ENCODE measurements at places on chromosomes 2 and 18. TPM values are rescaled to one million over a fixed set of nuclear protein-coding genes. Genes with fewer than 3 reads are reported as not detected.

C2orf78 gene
- total RNA-seq = not detected

GRCh38 chr2:212975333-212975732 lies 176.1 kb downstream of the IKZF2 start:
- no peak for DNase-seq

DNA sequence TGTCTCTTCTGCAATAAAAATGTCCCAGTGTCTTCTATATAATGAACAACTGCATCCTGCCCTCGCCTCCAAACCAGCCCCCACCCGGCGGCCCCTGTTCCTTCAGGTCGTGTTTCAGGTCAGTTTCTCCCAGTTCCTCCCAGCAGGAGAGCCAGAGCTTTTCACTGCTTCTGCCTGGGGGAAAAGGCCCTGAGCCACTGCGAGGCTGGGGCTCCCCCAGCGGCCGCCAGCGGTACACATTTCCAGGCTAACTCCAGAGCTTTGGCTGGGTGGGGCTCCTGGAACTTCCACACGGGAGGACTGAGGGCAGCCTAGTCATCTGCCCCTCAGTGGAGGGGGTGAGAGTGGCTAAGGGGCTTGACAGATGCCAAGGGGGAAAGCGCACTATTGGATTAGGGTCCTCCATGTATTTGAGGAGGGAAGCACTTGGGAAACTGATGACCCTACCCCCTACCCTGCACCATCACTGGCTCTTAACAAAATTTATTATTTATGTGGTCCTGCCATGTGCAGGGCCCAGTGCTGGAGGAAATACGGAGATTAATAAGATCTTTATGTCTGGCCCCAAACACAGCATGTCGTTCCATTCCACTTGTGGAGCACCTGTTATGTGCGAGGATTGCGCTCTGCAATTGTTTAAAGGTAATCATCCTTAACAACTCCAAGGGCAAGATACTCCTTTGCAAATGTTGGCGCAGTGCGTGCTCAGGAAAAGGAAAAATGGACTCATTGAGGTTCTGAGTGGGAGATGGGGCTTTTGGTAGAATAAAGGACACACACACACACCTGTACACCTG lies 17.3 kb upstream of the CYS1 start:
- peak; percentile 63 for DNase-seq

DNA sequence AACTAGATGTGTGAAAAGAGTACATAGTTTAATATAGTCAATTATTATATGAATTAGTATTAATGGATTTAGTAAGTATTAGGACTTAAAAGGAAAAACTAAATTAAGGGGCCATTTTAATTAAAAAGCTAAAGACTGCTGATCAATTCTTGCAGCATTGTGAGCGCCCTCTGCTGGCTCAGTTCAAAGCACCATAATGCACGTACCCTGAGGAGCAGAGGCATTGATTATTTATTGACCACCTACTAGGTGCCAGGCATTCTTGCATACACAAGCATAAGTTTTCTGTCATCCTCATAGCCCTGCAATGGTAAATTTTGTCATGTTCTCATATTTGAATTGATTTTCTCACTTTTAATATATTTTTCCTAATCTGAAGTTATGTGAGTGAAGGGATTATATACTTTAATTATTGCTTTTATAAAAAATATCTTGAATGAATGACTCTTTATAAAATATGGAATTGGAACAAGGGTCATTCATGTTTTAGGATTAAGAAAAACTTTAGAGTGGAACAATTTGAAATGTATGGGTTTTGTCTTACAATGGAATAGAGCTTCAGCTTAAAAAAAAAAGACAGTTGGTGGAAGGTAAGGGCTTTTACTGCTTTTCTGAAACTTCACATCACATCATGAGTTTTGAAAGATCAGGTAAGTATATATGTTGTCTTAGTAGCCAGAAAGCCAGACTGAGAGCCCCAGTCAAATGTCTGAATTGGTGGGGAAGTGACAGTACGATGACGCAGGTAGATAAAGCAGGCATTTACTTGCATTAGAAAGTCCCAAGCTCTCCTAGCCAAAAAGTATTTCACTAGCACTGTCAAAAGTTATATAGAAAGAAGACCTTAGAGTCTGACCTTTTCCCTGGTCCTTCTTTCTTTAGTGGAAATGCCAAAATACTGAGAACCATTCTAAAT lies 9.7 kb downstream of the ITGA4 start:
- DNase-seq = peak; percentile 63

- DNase-seq = no peak
Measured at GRCh38 chr2:33086400-33087015, 139.8 kb downstream of the LTBP1 start.

DNA sequence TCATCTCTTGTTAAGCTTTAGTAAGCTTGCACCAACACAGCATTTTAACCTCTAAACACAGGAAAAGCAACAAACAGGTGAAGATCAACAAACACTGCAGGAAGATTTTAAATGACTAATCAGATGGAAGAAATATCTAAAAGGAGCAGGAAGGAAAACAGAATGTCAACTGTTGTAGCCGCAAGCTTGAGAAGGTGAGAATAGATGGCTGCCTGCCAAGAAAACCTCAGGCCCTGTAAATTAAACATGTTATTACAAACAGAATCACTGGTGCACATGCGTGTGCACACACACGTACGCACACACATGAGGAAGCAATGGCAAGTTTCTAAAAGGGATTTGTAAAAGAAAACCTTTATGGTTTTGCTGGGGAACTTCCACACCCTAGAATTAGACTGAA lies 257.8 kb upstream of the GALNT5 start:
- no peak for DNase-seq

NCKAP1 gene
- 107 TPM for total RNA-seq

DNA sequence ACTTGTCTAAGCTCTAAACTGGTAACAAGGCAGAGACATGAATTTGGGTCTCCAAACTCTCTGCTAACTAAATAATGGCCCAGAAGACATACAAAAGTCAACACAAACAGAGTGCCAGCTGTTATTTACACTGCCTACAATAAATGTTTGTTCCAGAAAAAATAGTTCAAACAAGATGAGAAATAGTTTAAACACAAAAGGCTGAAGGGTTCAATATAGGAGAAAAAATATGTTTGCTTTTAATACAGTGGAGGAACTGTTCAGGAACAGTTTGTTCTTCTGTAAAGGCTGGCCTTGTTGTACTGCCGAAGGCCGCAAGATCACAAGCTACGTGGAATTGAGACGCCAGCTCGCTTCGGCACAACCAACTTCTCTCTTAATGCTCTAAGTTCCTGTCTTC lies 74.6 kb downstream of the AFF3 start:
- no peak for DNase-seq

DNA sequence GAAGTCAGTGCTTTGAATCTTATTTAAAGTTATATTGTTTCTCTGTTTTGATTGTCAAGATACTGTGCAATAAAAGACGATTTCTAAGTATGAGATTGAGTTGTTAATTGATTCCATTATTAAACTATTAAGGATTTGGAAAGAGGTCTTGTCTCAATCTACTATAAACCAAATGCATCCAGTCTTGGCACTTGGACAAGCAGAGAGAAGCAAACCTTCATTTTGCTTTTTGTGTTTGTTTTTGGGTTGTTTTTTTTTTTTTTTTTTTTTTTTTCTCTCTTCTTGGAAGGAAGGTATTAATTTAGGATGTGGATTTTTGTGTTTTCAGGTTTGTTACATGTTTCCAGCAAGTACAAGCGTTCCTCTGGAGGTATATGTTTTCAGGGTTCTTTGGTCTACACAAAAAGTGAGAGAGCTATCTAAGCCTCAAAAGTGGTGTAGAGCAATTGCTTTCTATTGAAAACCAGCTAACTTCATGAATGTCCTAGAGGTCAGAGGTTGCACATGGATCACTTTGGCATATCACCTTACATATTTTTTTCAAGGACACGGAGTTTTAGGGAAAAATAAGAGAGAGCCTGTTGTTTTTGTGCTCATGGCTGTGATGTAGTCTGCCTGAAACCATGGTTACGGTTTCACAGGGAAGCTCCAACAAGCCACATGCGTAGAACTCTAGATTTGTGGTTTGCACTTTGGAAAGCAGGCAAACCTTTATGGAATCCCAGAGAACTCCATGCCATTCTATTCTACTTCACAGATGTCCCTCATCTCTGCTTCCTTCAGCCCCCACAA lies 1.8 kb downstream of the PRKCE start:
- DNase-seq = no peak

SERPINB2 gene
- not detected for total RNA-seq

DNA sequence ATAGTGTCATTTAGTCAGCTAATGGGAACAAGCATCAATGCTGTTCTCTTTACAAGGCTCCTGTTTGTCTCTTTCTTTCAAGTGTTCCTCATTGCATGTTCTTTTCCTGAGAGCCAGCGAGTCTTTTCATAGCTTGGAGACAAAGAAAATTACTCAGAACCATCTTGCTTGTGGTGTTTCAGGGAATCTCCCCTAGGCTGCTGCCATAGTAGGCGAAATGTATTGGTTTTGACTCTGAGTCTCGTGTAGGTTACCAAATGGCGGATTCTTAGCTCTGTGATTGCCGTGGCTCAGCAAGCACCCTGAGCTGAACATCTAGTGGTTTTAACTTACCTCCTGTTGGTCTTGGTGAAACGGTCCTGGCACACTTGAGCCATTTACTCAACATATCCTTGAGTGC lies 68.7 kb downstream of the RHBDD1 start:
- DNase-seq = no peak

GRCh38 chr2:71589763-71590162 lies 136.4 kb downstream of the DYSF start:
- no peak for DNase-seq

DNA sequence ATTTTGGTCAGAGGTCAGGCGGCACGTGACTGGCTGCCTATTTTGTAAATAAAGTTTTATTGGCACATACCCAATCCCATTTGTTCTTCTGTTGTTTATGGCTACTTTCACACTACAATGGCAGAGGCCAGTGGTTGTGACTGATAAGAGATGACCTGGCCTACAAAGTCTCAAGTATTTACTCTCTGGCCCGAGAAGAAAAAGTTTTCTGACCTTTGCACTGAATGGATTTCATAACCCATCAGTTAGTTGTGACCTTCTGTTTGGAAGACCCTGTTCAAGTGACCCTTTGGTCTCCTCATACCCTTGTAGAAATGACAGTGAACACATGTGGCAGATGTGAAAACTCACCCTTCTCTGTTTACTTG lies 121.4 kb upstream of the MGAT5 start:
- DNase-seq = no peak

DNA sequence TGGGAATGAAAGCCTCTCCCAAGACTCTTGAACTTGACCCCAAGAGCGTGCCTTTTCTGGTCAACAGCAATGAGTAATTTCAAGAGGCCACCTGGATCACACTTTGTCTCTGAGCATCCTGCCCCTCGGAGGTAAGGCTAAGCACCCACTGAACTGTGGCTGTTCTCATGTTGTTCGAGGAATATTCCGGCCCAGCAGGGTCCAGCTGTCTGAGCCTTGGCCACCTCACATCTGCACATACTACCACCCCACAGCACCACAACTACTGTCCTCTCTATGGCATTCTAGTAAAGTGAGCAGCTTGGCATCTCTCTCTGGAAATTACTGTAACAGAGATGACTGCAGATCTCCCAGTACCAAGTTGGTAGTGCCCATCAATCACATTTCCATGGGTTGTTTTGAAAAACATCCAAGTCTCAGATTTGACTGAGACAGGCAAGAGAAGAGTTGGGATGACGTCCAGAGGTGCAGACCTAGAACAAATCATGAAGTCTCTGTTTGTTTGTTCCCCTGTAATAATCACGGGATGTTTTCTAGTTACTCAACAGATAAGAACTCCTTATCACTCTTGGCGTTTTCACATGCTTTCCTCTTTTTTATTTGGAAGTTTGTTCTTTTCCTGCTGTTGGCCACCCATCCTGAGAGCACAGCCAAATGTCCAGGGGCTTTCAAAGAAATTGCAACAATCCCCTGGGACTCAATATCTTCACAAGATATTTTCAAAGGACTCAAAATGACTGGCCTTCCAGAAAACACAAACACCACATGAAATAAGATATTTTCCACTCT lies 336.0 kb upstream of the TNP1 start:
- DNase-seq = no peak

GRCh38 chr18:61322265-61322873 lies 10.9 kb upstream of the CDH20 start:
- DNase-seq = peak; percentile 83

NETO1 gene
- total RNA-seq = 6.9 TPM

DNA sequence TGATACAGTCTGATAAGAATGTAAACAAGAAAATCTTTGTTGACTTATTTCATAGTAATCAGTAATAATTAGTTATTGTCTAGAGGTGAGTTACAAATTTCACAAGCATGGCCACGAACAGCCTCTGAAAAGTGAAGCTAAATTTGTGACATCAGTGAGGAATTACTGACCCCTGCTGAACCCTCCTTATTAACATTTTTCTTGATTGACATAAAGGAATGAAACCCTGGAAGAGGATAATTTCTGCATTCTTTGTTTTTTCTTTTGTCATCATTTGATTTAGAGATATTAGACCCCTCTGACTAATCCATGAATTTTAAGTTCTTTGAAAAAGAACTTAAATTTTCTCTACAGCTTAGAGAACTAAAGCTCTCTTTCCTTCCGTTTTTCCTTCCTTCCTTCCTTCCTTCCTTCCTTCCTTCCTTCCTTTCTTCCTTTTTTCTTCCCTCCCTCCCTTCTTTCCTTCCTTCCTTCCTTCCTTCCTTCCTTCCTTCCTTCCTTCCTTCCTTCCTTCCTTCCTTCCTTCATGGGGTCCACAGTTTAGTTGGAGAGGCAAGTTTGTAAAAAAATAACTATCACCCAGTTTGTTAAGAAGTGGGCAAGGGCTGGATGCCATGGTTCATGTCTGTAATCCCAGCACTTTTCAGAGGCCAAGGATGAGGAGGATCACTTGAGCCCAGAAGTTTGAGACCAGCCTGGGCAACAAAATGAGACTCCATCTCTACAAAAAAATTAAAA lies 387.0 kb downstream of the MTX2 start:
- no peak for DNase-seq

GRCh38 chr2:222284466-222284865 lies 14.3 kb downstream of the PAX3 start:
- no peak for DNase-seq

GRCh38 chr2:149155988-149156387 lies 117.5 kb downstream of the LYPD6B start:
- DNase-seq = no peak

GRCh38 chr2:108492364-108492763 lies 41.9 kb upstream of the LIMS1 start:
- no peak for DNase-seq

CTAGE1 gene
- not detected for total RNA-seq

GRCh38 chr2:143955401-143956065 lies 564.4 kb downstream of the ZEB2 start:
- no peak for DNase-seq

DNA sequence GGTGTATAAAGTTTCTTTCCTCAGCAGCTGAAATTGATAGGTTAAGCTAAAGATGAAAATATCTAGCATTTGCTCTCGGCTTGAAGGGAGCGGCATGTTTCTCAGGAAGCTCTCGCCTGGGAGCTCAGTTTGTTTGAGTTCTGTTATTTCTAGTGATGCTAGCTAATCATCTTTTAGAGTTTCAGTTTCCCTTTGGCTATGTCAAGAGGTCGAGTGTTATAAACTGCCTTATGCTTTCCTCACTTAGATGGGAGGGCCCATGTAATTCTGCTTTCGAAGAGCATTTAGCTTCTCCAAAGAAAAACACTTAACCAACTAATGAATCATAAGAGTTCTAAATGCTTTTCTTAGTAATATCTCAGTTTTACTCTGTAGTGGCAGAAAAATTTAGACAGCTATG lies 33.6 kb downstream of the PLCL1 start:
- DNase-seq = no peak

GRCh38 chr2:73175663-73176204 lies 26.6 kb upstream of the NOTO start:
- peak; percentile 48 for DNase-seq

DNER gene
- total RNA-seq = 4.0 TPM

- no peak for DNase-seq
Measured at GRCh38 chr18:70116949-70117348, 88.5 kb downstream of the RTTN start.

ONECUT2 gene
- 8.2 TPM for total RNA-seq
